ENCODE measurements at places on chromosomes 12 and 14.

DNA sequence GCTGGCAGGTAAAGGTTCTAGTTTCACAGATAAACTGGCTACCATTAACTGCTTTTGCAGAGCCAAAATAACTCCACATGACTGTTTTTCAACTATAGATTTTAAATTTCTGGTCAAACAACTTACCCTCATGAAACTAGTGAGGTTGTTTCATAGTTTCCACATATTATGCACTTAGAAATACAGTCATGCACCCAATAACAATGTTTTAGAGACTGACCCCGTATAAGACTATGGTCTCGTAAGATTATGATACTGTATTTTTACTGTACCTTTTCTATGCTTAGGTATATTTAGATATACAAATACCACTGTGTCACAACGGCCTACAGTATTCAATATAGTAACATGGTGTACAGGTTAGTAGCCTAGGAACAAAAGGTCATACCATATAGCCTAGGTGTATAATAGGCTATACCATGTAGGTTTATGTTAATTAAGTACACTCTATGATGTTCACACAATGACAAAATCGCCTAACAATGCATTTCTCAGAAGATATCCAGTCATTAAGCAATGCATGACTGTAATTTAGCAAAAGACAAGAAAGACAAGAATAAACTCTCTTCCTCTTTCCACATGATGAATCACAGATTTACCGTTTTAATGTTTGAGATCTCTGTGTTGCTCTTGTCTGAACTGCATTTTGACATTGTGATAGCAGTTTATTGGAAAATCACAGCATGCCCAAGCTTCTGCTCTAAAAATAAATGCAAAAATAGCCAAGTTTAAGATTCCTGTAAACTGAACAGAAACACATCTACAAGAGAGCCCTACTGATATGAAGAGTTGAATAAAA lies 17.1 kb downstream of the DICER1 start:
- peak; percentile 30 for DNase-seq

- DNase-seq = no peak
Measured at GRCh38 chr12:90987520-90987919, 17.3 kb downstream of the EPYC start.

DNA sequence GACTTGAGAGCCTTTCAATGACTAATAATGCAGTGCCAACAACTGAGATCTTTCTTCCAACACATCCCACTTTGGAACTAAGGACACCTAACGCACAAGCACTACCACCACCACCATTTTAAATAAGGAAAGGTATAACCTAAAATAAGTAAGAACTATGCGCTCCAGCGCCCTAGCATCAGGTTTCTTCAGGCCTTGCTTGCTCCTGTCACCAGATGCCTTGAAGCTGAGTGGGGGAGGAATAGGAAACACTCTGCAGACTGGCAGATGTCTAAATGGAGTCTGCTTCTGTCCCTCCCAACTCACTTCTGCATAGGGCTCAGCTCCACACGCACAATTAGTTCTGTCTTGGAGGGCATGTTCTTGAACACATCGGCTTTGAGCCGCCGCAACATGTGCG lies 15.1 kb downstream of the CHD4 start:
- no peak for DNase-seq

GRCh38 chr12:10069099-10069498 lies 29.7 kb downstream of the CLEC1A start:
- peak; percentile 1 for DNase-seq

DNA sequence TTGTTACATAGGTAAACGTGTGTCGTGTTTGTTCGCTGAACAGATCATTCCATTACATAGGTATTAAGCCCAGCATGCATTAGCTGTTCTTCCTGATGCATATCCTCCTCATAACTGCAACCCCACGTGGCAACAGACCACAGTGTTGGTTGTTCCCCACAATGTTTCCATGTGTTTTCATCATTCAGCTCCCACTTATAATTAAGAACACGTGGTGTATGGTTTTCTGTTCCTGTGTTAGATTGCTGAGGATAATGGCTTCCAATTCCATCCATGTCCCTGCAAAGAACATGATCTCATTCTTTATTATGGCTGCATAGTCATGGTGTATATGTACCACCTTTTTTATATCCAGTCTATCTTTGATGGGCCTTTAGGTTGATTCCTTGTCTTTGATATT lies 1071.1 kb downstream of the SLC16A7 start:
- peak; percentile 2 for DNase-seq

DNA sequence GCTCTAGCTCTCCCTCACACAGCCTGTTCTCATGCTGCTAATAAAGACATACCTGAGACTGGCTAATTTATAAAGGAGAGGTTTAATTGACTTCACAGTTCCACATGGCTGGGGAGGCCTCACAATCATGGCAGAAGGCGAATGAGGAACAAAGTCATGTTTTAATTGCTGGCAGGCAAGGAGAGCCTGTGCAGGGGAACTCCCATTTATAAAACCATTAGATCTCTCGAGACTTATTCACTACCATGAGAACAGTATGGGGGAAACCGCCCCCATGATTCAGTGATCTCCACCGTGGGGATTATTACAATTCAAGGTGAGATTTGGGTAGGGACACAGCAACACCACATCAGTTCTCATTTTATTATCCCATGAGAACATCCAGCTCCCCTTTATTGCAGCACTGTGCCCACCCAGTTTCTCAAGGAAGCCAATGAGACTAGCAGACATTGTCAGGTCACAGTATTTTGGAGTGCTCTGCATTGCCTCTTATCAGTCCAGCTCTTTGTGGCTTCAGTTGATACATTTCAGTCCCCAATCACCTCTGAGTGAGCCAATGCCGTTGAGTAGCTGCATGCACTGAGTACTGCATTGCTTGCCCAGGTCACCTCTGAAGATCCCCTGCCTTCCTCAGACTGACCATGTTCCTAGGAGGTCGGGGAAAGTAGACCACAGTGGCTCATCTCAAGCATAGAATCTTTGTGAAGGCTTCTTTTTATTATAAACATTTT lies 131.2 kb downstream of the CRADD start:
- no peak for DNase-seq

DNA sequence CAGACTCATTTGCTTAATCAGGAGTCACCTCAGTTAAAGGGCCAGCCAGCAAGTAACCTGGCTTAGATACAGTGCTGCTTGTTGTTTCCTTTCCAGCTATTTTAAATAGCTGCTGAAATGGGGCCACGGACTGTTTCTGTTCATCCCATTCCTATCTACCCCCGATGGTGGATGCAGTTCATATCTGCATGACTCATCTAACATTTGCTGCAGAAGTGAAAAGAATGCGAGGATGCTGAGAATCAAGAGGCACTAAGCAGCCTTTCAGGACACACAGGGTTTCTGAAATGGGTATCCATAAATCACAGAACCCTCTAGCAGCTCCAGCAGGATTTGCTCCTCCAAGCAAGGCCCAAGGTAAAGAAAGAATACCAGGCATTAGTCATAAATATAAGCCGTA lies 60.2 kb upstream of the RTRAF start:
- DNase-seq = no peak

DNA sequence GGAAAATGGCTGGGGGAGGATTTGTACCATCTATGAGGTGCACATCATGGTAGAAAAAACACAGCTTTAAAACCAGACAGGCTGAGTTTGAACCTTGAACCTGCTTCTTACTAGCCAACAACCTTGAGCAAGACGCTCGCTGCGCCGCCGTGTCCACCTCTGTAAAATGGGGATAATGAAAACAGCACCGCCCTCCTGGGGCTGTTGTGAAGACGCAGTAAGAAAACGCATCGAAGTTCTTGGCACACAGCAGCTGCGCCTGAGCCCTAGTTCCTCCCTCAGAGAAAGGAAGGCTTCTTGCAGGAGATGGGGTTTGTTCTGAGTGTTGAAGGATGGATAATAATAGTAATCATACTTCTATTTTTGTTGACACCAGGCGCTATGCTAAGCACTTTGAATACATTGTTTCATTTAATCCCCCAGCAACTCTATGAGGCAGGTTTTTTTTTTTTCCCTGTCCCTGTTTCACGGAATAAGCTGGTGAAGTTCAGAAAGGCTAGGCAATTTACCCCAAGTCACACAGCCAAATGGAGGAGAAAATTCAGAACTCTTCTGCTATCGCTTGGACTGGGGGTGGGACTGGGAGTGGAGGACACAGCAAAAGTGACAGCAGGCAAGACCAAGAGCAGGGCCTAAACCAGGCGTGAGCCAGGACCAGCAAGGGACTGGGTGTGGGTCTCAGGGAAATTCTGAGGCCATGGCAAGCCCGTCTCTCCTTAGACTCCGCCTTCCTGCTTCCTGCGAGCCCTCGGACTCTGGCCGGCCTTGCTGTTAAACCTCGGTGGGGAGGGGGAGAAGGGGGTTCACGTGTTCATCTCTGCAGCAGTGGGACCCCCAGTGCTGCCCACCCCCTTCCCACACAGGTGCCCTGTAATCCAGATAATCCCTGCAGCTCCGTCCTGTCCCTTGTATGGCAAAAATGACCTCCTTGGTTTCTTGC lies 97.5 kb downstream of the LRRC74A start:
- no peak for DNase-seq

DNA sequence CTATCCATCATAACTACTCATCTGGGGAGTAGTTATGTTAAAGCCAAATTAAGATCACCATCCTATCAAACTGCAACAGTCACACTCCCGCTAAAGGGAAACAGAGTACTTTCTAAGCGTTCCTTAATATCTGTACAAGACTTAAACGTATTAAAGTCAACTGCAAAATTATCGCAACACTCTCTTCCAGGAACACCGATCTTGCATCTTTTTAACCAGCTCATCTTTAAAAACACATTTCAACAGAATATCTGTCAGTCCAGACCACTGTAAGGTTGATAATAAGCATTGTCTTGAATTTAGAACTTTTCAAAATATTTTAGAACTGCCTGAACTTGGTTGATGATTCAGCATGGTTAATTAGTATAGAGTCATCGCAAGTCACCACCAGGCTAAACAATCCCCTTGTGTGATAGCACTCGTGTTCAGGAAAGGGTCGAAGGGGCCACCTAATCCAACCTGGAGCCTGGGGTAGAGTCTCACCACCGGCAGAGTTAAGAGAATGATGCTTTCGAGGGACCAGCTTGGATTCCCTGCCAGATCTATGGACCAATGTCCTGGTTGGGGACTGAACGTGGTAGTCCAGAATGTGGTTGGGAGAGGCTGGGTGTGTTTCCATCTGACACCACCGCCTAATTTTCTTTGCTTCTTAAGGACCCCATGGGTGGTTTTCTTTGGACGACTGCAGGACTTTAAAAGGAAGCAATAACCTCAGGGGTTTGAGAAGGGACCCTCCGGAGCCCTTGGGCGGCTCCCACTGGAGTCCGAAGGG lies 890 bp downstream of the SPTLC2 start:
- DNase-seq = peak; percentile 58

GRCh38 chr14:58280954-58281787 lies 17.2 kb upstream of the ARID4A start:
- peak; percentile 65 for DNase-seq

DNA sequence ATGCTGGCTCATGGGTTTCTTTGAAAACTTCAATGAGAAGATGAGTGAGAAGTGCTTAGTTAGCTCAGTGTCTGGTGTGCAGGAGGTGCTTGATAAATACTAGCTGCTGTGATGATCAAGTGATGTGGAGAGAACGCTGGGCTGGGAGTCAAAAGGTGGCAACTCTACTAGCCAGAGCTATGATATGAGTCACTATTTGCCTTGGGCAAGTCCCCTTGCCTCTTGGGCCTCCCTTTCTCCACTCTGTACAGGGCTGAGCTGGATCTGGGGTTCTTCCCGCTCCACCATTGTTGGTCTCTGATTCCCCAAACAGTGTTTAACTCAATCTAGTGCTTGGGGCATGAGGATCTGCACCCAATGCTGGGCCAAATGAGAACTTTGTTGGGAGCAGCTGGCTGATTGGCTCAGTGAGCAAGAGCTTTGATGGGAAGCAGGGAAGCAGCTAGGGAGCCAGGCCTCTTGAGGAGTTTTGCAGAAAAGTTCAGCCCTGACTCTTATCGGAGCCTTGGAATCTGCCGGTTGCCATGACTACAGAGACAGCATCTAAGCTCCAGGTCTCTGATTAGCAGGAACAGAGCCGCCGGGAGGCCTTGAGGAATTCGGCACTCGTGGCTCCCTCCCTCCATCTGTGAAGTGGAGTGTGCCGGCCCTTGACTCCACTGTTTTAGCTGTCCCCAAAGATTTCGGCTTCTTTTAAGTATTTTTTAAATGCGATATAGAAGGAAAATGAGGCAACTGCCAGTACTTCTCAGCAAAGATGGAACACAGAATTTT lies 82.1 kb upstream of the HSPB8 start:
- no peak for DNase-seq

DNA sequence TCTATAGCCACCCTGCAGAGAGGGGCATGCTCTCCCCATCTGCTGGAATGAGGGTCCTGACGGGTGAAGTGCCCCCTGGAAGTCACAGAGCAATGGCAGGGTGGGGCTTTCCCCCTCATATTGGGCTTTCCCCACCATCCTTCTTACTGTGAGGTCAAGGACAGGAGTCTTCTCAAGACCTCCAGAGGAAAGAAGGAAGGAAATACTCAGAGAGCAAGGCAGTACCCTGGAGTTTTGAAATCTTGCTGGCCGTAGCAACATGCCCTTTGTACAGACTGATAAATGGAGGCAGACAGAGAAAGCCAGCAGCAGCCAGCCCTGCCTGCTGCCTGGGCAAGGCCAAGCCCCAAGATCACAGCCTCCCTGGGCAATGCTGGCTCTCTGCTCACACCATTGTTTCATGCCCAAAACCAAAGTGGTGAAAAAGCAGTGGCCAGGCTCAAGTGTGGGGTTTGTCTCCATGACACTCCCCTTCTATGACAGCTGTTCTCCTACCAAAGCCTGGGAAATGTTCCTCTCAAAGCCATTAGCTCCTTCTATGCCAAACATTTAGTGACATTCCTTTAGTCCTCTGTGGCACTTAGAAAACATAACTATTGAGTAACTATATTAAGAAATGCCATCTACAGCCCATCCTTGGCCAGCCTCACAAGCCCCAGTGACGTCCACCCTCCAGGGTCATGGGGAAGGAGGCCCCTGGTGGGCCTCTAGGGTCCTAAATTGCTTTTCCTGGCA lies 13.2 kb upstream of the ITPK1 start:
- DNase-seq = no peak
